ENCODE measurements at places on chromosomes 11 and 22.
A peak's percentile ranks its signal among the peaks of the same experiment; 100 is the strongest.

- peak; percentile 57 for DNase-seq
Observed at GRCh38 chr11:117143390-117143789, 697 bp upstream of the PAFAH1B2 start.

DNA sequence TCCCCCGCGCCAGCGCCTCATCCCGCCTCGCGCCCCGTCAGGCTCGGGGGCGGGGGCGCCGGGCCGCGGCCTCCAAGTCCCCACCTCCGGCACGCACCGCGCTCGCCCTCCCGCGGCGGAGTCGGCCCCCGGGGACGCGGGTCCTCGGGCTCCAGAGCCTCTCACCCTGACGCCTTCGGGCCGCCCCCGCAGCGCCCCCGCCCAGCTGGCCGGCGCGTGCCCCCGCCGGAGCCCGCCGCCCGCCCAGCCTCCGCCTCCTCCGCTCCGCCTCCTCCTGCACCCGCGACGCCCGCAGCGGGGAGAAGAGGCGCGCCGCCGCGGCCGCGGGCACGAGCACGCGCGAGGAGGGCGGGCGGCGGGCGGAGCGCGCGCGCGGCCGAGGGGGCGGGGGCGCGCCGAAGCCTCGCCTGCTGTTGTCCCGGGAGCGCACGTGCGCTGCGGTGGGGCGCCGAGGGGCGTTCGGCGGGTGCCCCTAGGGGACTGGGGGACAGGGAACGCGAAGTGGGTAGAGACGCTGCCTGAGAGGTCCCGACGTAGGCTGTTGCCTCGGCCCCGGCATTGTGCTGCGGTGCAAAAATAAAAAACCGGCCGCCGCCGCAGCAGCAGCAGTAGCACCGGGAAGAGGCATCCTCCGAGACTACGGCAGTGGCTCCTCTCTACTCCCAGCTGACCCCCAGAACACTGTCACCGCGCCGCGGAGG lies 87.4 kb upstream of the ARHGAP32 start:
- DNase-seq, result peak; percentile 87

- DNase-seq, result no peak
Observed at GRCh38 chr11:86209806-86210657, 34.5 kb upstream of the EED start.

DNA sequence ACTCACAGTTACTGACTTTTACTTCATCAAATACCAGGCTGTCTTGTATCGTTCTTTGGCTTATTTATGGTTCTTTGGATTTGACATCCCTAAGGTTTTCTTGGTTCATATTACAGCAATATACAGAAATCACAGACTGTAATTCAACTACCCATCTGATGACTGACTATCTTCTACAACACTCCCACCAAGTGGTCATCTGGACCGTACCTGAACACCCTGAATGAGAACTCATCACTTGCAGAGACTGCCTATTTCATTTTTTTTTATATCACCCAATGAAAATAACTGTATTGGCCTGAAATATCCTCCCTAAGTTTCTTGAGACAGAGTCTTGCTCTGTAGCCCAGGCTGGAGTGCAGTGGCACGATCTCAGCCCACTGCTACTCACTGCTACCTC lies 9.5 kb upstream of the UPB1 start:
- DNase-seq, result no peak

DNA sequence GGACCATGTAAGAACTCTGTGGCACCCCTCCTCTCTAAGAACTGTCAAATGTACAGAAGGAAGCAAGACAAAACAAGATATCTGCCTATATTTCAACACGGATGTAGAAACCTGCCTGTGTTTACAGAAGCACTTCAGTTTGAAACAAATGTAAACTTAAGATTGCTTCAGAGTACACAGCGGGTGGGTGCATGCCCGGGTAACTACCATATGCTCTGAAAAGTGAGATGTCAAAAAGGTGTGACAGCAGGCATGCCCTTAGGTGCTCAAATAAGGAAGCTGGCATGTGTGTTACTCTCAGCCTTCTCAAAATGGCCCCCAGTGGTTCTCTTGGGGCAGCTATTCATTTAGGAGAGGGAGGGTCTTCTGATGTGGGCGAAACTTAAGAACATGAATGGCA lies 5.2 kb downstream of the ACP2 start:
- no peak for DNase-seq

DNA sequence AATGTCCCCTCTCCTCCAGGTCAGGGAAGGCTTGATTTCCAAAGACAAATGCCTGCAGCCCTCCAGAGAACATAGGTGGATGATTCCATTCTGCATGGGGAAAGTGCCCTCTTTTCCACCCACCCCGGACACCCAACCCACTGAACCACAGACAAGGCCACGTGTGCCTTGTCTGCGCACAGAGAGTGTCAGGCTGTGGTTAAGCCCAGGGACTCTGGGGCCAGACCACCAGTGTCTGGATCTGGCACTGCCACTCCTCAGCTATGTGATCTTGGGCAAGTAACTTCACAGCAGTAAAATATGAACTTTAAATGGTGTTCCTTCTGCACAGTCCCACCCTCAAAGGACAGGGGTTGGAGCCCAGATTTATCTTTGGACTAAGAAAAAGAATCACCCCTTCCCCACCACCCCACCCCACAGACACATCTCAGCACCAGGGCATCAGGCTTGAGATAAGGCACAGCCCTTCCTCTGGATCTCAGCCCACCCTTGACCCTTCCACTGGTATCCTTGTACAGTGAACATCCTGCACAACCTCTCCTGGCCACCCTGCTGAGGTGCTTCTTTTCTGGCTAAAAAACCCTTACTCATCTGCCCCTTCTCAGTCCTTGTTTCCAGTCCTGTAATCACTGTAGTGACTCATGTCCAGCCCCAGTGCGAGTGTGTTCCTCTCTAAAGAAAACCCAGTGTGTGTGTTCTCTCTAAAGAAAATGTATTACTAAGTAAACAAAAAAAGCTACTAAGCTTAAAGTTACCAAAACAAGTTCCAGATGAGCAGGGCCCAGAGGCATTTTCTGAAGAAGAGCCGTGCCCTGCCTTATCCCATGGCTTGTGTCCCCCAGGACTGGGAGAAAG lies 1.9 kb upstream of the PTGDR2 start:
- no peak for DNase-seq

DNA sequence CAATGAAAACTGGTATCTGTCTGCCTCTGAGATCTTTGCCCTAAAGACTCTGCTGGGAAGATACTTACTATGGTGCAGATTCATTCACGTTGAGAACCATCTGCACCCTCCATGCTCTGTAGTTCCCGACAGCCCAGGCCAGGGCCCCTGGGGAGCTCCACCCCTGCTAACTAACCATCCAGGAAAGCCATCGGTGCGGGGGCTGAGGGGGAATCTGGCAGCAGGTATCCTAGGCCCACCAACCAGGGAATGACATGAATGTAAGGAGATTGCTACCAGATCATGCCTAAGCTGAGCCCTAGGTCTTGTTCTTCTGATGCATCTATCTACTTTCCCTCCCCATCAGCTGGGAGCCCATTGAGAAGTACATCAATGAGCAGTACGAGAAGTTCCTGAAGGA lies 11.3 kb upstream of the WBP2NL start:
- DNase-seq, result no peak

GRCh38 chr22:20247010-20247505 lies 21.1 kb downstream of the RTN4R start:
- peak; percentile 83 for DNase-seq

- no peak for DNase-seq
Observed at GRCh38 chr11:2212411-2213251, 41.0 kb upstream of the TH start.

DNA sequence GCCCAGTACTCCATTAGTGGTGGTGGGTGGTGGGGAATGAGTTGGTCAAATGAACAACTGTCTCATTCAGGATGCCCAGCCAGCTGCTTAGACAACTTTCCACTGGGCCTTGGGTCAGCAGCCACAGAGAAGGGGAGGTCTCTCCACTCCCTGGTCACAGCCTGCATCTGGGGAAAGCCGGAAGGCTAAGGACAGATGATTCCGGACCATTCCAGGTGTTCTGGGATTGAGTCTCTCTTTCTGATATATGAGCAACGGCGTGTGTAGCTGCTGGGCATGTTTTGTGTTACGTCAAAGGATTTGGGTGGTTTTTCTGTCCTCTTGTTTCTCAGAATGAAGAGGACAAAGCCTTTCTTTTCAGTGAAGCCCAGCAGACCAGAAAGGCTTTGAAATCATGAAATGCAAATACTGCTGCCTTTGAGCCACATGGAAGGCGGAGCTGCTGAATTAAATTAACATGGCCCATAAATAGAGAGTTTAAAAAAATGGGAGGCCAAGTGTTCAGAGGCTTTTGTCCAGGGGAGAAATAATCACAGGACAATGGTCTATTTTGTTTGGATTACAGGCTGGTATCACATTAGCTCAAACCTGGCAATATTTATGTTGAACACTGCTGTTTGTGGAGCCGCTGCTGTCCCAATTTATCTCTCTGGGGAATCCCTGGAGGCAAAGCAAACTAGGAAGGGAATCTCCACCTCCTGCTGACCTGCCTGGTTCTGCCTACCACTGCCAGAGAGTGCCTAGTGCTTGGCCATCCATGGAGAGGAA lies 234.4 kb upstream of the E2F8 start:
- DNase-seq, result no peak

GRCh38 chr11:38517991-38518390 lies 1920.0 kb upstream of the RAG2 start:
- no peak for DNase-seq

- no peak for DNase-seq
Observed at GRCh38 chr11:86595451-86595850, 77.0 kb downstream of the ME3 start.

DNA sequence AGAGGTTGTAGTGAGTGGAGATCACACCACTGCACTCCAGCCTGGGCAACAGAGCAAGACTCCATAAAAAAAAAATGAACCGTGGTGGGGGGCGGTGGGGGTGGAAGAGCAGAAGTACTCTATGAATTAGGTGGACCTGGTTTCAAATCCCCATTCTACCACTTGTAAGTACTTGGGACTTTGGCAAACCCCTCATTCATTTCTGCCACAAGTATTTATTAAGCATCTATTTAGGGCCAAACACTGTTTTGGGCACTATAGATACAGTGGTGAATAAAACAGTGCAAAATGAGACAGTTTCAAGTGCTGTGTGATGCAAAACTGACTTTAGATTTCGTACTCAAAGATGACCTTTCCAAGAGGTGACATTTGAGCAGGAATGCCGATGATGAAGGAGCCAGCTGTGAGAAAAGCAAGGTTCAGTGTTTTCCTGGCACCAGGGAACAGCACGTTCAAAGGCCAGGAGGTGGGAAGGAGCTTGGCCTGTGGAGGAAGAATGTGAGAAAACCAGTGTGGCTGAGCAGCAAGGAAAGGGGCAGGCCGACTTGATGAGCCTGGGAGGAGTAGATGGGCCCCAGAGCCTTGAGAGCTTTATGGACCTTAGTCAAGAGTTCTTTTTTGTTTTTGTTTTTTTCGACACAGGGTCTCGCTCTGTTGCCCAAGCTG lies 1.4 kb upstream of the TMEM134 start:
- no peak for DNase-seq

DNA sequence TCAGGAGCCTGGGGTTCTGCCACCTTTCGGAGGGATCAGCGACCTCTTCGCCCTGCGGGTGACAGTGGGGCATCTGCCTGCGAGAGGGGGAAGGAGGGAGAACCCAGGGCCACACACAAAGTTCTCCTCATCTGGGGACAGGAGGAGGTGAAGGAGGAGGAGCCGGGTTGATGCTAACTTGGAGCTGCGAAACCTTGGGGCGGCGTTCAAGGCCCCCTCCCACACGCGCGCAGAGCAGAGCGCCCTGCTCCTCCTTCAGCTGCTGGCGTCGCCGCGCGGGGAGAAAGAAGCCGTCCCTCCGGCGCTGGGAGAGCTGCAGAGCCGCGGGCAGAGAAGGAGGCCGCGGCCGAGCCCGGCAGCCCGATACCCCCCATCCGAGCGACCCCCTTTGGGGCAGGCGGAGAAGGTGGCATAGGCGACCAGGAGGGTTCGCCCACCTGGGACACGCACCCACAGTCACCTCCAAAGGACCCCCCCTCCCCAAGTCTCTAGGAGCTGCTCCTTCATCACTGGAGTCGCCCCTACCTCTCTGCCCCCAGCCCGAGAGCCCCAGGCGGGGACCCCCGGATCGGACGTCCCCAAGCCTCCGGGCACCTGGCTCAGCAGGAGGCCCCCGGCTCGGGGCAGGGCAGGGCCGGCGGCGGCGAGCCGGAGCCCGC lies at the start of gene RASD2:
TSS of gene RASD2 (plus strand) at position 237 of the 659 bp plus-strand sequence. CDS start 5,979 bp downstream, outside the sequence.
- peak; percentile 49 for DNase-seq

DNA sequence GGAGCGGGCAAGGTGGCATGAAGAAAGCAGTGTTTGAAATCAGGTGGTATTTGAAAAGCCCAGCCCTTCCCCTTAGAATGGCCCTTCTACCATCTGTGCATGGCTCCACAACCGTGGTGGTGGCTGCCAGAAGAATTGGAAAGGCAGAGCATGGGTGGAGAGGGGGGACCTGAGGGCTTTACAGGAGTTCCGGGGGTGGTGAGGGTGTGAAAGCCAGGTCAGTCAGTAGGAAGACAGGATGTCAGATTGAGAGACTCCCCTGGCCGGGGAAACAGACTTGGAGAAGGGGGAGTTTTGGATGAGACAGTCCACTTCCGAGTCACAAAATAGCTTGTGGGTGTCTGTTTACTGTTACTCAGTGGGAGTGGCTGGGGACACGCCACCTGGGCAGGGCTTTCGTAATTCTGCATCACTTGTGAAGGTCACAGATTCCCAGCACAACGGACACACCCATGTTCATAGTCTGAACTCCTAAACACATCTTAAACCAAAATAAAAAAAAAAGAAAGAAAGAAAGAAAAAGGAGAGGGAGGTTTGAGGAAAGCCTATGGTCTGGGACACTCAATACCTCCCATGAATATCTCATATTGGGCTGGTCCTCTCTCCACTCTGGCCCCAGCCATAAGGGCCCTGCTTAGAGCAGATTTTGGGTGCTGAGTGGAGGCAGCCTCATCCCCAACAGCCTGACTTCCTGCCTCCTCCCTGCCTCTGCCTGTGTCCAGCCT lies 24.4 kb upstream of the SMIM35 start:
- no peak for DNase-seq

- peak; percentile 48 for DNase-seq
Observed at GRCh38 chr11:62402226-62402959, 16.4 kb upstream of the SCGB1A1 start.
